Left renal pelvis (tissue), 4 donors: ENCODE measurements at places on chromosomes 13 and 19.

DNA sequence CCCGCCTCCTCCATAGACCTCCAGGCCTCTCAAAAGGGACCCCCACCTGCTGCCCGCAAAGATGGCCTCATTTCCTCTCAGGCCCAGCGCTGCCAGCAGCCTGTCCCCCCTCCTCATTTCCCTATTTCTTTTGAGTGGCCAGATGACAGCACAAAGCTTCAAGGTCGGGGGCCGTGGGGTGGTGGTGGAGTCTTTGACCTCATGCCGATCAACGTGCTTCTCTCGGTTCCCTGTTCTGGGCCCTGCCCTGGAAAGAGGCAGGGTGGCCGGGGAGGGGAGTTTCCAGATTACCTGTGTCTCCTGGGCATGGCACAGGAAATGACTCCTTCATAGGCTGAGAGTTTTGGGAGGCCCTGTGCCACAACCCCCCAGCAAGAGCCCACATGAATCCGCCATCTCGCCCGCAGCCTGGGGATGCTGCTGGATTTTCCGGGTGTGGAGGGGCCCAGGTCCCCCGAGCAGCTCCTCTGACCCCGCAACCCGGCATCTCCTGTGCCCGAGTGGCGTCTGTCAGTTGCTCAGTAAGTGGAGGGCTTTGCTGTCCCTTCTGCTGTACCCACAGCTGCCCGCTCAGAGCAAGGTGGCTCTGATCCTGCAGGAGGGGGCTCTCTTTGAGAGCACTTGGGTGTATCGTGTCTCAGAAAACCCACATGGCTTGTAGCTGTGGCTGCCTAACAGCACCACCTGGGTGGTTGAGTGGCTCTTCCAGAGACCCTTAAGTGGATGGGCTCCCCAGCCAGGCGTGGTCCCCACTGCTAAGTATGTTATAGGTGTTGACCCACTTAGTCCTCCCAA lies 139.4 kb downstream of the SIPA1L3 start:
- no peak for DNase-seq

GRCh38 chr13:108877300-108877699 lies 247.9 kb downstream of the MYO16 start:
- DNase-seq = no peak

- DNase-seq = no peak
These were observed 244.5 kb downstream of the DNAJC15 start for GRCh38 chr13:43267916-43268315.

- DNase-seq = no peak
These were observed 39.1 kb upstream of the TFDP1 start for GRCh38 chr13:113545455-113545930.

- no peak for DNase-seq
These were observed 18.7 kb upstream of the SPRYD7 start for GRCh38 chr13:49954674-49955455.

GRCh38 chr19:10706990-10707389 lies 5.8 kb downstream of the QTRT1 start:
- DNase-seq = no peak

- DNase-seq = no peak
These were observed 30.7 kb upstream of the RCBTB2 start for GRCh38 chr13:48563626-48564025.

DNA sequence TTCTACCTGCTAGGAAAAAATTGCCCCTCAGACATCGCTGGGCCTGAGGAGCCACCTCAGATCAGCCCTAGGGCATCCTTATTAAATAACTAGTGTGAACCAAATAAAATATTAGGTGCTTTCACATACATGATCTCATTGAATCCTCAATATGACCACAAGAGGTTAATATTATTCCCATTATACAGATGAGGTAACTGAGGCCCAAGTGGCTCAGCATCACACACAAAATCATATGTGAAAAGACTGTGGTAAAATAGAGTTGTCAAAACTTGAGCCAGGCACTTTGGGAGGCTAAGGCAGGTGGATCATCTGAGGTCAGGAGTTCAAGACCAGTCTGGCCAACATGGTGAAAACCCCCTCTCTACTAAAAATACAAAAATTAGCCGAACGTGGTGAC lies 2.9 kb upstream of the DMKN start:
- no peak for DNase-seq

GRCh38 chr13:99277629-99278028 lies 19.4 kb upstream of the GPR18 start:
- DNase-seq = no peak

- DNase-seq = no peak
These were observed 26.6 kb downstream of the DOCK9 start for GRCh38 chr13:98951266-98951665.

DNA sequence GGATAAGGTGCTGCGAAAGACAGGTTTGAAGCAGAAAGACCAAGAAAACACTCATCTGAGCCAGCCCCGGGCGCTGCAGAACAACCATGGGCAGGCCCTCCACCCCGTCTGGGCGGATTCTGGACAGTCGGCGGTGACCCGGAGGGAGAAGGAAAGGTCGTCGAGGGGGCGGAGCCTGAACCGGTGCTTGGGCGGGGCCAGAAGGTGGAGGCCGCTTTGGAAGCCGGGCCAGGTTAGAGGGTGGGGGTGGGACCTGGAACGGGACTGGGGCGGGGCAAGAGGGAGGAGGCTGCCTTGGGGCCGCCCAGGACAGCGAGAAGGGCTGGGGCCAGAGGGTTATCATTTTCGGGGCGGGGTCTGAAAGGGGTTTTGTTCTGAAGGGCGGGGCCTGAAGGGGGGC lies 5.0 kb upstream of the ZNF765 start:
- DNase-seq = no peak
